Activated naive CD8-positive, alpha-beta T cell treated with anti-CD3 and anti-CD28 coated beads for 36 hours (primary cell): ENCODE measurements at places on chromosomes 7 and 10. TPM values are rescaled to one million over a fixed set of nuclear protein-coding genes. Genes with fewer than 3 reads are reported as not detected.

DNA sequence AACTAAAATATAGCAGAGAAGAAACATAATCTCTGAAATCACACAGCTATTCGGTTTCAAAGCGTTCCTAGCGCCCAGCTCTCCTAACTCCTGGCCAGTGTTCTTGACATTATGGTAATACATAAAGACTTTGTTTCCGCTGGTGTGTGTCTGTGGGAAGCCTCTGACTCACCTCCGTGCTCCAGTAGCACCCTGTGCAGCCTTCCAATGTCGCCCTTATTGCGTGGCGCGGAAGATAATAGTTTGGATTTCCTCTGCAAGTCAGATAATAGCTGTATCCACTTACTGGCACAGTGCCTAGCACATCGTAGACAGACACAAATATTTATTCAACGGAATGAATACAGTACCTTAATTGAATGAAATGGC lies 570 bp downstream of the BMS1 start:
- H3K36me3 ChIP-seq: peaks cover 15% of the 10 kb centered on the region
- H3K4me1 ChIP-seq: peaks cover 11% of the 10 kb centered on the region
- H3K27ac ChIP-seq: peak overlapping the region; percentile 90
- H3K4me3 ChIP-seq: peak overlapping the region; percentile 86

DNA sequence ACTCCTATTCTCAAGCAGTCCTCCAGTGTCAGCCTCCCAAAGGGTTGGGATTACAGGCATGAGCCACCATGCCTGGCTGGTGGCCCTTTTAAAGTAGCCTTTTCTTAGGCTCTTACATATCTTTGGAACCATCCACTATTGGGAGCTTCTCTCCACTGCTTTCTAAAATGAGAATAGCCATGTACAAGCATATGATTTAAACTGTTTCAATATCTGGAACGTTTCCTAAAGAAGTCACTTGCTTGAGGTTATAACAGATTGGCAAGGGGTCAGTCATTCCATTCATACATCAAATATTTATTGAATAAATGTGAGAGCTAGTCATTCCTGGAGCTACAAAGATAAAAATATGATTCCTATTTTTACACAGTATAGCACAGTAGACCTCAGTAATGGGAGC lies 97.4 kb upstream of the LRGUK start:
- H3K27me3 ChIP-seq: no peaks in the 10 kb centered on the region
- H3K4me3 ChIP-seq: no peak overlapping the region
- peaks cover 4% of the 10 kb centered on the region for H3K36me3 ChIP-seq

DNA sequence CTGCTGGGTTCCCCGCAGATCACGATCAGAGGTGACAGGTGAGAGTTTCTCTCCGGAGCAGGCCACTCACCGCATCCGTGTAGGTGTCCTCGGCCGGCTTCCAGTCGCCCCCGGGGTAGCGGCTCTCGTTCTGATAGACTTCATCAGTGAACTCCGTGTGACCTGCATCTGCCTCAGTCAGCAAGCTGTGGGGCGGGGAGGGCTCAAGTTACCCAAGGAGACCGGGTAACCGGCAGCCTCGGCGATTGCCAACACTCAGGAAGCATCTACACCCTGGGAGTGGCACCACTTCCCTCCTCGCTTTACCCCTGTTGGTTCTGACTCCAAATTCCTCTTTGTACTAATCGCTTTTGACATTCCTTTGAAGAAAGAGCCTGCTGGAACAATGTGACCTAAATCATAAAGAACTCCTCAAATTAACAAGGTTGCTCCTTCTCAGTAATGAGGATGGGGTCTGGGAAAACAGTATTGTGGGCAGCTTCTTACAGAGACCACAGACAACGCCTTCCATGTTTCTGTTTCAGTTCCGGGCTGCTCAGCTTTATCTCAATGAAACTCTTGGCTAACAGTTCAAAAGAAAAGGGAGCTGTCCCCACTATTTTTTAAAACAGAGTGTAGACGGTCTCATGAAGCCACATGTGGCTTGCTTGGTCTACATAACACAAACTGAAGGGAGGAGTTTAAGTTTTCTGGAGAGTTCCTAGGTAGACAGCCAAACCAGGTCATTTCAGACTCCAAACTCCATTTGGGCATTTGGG lies 118.1 kb downstream of the MYOF start:
- no peak for DNase-seq
- H3K36me3 ChIP-seq: peaks cover 6% of the 10 kb centered on the region
- H3K27ac ChIP-seq: no peak overlapping the region
- no peaks in the 10 kb centered on the region for H3K27me3 ChIP-seq

DNA sequence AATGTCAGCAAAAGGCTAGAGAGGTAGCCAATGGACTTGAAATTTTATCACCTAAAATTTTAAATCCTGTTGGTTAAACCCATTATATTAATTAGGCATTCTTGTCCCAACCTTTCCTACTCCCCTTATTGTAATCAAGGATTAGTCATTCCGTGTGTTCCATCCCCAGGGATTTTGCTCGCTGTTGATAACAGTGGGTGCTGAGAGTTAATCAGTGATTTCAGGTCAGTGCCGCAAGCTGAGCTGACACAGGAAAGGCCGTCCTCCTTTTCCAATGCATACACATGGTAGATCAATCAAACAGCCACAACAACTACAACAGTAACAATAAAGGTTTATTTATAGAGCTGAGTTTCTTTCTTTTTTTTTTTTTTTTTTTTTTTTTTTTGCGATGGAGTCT lies 271.4 kb downstream of the ACTR3B start:
- no peaks in the 10 kb centered on the region for H3K36me3 ChIP-seq
- no peak overlapping the region for H3K27ac ChIP-seq
- no peak for DNase-seq

DNA sequence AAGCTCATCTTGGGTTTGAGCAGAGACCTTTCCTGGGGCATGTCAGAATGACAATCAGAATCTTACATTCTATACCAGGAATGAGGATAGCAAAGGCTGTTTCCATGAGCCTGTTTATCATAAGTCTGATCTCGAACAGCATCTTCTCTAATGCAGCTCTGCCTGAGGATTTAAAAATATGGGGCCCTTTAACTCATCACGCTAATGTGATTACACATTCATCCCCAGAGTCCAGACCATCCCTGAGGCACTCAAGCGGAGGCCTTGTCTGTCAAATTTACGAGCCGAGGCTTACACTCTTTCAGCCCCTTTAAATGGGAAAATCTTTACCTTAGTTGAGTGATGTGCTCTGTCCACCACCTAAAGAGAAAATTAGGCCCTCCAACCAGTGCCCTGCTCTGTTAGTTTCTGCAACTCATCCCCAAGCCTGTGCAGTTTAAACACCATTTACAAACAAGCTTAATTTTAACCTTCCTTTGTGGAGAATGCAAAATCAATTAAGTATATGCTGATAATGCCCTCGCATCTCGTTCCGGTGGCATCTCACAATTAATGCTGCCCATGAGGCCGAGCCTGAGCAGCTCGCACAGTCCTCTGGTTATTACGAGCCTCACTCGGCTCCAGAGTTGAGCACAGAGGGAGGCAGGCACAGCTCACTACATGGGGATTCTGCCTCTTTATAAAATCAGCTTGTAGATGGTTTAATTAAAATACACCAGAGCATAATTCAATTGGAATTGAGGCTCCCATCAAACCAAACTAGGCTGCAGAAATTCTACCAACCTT lies 16.0 kb downstream of the CHST15 start:
- H3K4me3 ChIP-seq: no peak overlapping the region
- no peak overlapping the region for H3K27ac ChIP-seq
- H3K36me3 ChIP-seq: no peaks in the 10 kb centered on the region
- DNase-seq: no peak
- peaks cover 2% of the 10 kb centered on the region for H3K4me1 ChIP-seq
- H3K27me3 ChIP-seq: no peaks in the 10 kb centered on the region

DNA sequence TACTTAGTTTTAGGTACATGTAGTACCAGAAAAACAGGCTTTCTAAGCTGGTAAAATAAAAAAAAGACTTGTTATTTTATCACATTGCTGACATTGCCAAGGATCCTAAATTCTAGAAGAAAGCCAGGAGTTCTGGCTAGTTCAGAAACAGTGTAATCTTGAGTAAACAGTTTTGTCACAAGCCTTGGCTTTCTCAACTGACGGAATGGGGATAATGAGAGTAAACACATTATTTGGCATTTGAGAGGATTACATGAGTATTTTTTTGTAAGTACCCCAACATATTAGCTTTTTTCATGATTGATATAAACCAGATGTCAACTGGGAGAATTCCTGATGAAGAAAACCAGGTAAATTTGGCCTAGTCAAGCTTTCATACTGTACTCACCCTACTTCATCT lies 269.8 kb downstream of the SORCS1 start:
- no peaks in the 10 kb centered on the region for H3K36me3 ChIP-seq
- H3K27me3 ChIP-seq: no peaks in the 10 kb centered on the region
- H3K27ac ChIP-seq: no peak overlapping the region
- H3K4me1 ChIP-seq: no peaks in the 10 kb centered on the region
- no peak overlapping the region for H3K4me3 ChIP-seq

- H3K4me3 ChIP-seq: no peak overlapping the region
- no peak overlapping the region for H3K27ac ChIP-seq
- H3K36me3 ChIP-seq: no peaks in the 10 kb centered on the region
- H3K27me3 ChIP-seq: no peaks in the 10 kb centered on the region
- no peaks in the 10 kb centered on the region for H3K4me1 ChIP-seq
Observed at GRCh38 chr10:77452952-77453564, 184.6 kb downstream of the KCNMA1 start.

GRCh38 chr7:4820405-4820966 lies 41.3 kb downstream of the PAPOLB start:
- no peaks in the 10 kb centered on the region for H3K27me3 ChIP-seq
- no peak overlapping the region for H3K4me3 ChIP-seq
- no peaks in the 10 kb centered on the region for H3K4me1 ChIP-seq
- no peak overlapping the region for H3K27ac ChIP-seq

DNA sequence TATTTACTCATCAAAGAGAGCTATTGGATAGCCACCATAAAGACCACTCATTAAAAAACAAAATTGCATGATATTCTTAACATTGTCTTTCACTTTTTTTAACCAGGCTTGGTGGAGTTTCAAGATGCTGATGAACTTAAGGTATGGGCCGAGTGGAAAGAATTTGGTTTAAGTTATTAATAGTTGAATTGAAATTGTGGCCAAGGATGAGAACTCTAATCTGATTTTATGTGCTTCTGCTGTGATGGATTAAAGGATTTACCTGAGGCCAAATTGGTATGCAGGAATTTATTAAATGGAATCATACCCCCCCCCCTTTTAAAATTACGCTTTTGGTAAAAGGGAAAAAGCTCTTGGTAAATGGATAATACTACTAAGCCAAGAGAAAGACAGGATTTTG lies 33.8 kb upstream of the TOMM7 start:
- DNase-seq: no peak
- H3K4me1 ChIP-seq: peaks cover 53% of the 10 kb centered on the region
- peaks cover 64% of the 10 kb centered on the region for H3K36me3 ChIP-seq

IGF2BP3 gene
- 0.41 TPM for total RNA-seq

ANXA8L1 gene
- total RNA-seq: not detected

ENTPD1 gene
- 0.99 TPM for total RNA-seq

SNCG gene
- total RNA-seq: not detected

DNA sequence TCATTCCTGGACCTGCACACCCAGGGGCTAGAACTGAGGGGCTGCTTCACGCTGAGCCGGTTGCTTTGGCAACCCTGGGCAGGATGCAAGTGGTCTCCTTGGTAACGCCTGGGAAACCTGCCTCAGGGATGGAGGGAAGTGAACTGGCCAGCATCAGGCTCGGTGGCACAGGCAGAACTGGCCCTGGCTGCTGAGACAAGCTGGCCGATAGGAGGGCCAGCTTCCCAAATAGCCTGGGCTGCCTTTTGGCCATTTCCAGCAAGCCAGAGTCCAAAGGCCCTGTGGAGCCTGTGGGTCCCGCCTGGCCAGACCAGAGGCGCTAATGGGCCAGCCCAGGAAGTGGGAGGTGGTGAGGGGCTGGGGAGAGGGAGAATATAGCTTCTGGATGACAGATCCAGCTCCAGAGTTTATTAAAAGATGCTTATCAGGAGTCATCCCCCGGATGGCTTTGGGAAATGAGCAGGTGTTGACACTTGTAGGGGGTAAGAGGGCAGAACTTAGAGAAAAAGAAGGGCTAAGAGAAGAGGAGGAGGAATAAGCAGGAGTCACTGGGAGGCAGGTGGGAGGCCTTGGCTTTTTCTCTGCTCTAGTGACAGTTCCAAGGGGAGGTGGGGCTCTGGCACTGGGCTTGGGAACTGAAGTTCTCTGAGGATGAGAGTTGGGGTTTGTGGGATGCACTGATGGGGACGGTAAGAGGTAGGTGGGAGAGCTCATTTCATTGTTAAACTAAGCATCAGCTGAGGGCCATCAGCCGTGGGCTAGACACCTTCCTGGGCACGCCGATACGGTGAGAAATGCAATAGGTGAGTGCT lies 9.6 kb downstream of the NEURL1 start:
- DNase-seq: no peak
- H3K4me1 ChIP-seq: peaks cover 21% of the 10 kb centered on the region
- no peaks in the 10 kb centered on the region for H3K36me3 ChIP-seq
- H3K27ac ChIP-seq: peak overlapping the region; percentile 9

DNA sequence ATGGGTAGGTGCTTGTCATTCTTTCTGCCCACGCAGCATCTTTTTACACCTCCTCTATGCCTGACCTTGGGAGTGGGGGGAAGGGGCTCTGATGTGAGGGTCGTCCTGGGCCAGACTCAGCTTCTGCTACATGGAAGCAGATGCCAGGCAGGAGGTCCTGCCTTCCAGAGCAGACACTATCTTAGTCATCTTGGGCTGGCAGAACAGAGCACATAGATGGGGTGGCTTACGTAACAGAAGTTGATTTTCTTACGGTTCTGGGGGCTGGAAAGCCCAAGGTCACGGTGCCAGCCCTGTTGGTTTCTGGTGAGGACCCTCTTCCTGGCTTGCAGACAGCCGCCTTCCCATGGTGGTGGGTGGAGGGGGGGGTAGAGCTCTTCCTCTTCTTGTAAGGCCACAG lies 159.0 kb downstream of the PRKAG2 start:
- H3K27ac ChIP-seq: no peak overlapping the region
- no peaks in the 10 kb centered on the region for H3K4me1 ChIP-seq
- H3K27me3 ChIP-seq: no peaks in the 10 kb centered on the region
- no peak overlapping the region for H3K4me3 ChIP-seq
- no peak for DNase-seq

CHN2 gene
- total RNA-seq: 1.6 TPM

DNA sequence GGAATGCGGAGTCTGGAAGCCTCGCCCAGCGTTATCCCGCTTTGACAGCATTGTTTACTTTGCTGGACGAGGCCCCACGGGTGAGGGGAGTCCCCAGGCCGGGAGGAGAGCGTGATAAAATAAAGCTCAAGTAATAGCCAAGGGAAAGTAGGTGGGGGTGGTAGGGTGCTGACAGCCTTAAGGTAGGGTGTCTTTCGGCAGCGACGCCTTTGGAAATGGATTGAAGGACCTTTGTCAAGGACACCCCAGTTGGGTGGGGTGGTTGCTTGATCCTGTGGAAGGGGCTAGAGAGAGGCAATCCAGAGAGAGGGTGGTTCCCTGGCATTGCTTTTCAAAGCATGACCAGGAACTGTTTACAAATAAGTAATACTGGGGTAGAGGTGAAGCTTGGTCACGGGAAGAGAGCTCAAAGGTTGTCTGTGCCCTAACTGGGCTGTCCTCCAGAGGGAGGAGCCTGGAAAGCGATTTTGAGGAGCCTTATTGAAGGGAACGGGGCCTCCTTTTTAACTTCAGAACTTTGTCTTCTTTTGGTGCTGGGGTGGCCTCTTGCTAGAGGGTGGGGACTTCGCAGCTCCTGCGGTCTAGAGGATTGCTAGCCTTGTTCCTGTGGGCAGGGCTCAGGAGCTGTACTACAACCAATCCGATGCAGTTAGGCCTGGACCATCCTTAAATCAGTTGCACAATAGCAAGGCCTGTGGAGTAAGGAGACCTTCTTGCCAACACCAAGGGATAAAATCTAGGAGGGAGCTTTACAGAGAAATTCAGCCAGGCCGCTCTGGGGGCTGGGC lies 1.3 kb downstream of the EIF4EBP2 start:
- peak; percentile 19 for DNase-seq
- peak overlapping the region; percentile 92 for H3K4me3 ChIP-seq
- peak overlapping the region; percentile 89 for H3K27ac ChIP-seq
